Activated naive CD4-positive, alpha-beta T cell (primary cell): ENCODE measurements at places on chromosomes 6 and 20.

GRCh38 chr6:6596529-6597328 is 8.2 kb downstream of the LY86 start:
- DNase-seq = no peak

DNA sequence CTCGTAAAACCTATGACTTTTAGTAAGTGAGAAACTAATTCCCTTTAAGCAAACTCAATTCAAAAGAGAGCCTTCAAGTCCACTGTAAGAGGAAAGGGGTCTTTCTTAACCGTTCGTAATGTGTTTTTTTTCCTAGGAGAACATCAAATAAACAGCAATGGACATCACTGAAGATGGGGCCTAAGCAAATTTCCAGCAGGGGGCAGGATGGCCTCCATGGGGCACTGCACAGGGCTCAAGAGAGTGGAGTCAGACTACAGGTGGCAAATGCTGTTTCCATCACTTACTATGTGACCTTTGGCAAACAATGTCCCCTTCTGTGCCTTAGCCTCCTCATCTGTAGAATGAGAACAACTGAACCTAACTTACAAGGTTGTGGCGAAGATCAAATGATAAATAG is 88.7 kb downstream of the ARHGAP18 start:
- no peak for DNase-seq

- DNase-seq = no peak
Measured at GRCh38 chr6:128345278-128345677, 175.1 kb downstream of the PTPRK start.

DNA sequence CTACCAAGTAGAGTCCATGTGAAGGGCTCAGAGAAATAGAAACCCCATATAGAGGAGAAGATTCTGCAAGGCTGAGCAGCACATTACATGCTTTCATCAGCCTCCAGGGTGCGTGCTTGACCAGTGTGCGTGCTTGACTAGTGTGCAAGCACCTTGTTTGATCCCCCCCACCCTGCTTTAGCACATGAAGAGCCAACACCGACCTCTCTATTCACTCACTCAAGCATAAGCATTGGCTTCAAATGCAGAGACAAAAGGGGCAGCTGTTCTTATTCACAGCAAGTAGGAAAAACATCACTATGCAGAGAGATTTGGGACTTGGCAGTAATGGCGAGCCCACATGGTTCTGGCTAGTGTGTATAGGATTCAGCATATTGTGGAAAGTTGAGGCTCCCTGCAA is 278.7 kb upstream of the RNF217 start:
- DNase-seq = no peak

GRCh38 chr6:110448846-110449540 is 27.4 kb downstream of the SLC22A16 start:
- no peak for DNase-seq

DNA sequence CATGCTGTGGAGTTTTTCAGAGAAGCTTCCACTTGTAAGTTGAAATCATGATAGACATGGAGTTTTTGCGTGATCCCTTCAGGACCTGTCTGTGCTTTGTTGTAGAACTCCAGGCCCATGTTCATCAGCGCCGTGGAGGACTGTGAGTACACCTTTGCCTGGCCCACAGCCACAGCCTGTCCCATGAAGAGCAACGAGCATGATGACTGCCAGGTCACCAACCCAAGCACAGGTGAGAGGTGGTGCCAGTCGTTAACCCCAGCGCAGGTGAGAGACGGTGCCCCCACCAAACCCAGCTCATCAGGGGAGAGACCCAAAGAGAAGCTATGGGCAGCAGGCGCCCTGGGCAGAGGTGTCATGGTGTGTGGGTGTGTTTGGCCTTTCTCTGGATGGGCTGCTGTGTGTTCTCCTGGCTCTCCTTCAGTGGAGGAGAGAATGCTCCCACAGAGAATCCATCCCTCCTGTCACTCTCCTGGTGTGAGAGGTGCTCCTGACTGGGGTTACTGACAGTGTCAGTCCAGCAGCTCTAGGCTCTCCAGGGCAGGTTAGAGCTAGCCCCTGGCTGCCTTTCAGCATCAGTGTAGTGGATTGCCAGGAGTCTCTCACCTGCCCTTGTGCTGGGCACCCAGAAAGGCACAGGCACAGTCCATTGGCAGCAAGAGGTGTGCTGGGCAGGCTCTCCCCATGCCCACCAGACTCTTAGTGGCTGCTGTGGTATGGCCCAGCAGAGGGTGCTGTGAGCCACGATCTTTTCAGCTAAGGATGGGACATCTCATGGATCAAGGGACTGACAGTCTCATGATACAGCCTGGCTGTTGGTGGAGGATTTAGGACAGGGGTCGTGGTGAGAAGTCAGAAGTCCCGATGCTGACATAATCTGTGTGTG is 49.6 kb upstream of the SLC22A1 start:
- DNase-seq = no peak

DNA sequence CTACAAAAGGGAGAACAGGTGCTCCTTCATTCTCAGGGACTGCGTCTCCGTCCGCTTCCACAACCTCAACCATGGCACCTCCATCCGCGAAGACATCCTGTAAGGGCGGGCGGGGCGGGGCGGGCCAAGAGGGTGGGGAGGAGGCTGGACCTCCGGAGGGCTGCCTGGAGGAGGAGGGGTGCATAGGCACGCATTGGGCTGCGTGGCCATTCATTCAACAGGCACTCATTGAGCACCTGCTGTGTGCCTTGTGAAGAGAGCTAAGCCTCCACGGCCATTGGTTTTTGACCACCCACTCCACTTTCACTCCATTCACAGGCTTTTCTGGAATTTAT is 435 bp downstream of the ZSWIM3 start:
- DNase-seq = peak; percentile 46

DNA sequence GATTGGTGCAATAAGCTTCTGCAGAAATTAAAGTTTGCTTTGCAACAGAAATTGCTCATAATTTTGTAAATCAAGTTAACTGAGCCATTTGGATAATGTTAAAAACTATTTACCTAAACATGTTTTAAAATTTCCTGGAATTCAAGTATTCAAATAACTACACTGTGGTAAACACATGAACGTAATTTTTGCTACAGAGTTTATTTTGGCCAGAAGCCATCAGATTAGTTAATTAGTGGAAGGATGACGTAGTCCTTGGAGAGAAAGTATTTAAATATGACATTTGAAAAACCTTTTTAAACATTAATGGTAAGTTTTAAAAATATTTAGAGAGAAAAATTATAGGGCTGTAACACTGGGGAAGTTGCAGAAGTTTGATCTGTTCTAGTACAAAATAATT is 121.2 kb upstream of the UST start:
- no peak for DNase-seq

DNA sequence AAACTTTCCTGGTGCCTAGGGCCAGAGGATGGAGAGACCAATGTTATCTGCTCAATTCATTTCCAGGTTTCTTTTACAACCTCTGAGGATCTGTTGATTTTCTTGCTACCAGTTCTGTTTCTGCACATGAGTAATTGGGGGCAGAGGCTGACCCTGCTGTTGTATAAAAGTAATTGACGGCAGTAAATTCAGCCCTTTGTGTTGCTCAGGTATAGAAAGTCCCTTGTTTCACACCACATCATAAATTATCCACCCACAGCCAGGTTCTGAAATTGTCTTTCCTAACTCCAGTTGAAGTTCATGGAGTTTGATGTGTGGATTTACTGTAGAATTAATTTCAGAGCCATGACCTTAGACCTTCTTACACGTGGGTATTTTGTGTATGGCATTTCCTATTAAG is 107.4 kb upstream of the GRIK2 start:
- DNase-seq = no peak

DNA sequence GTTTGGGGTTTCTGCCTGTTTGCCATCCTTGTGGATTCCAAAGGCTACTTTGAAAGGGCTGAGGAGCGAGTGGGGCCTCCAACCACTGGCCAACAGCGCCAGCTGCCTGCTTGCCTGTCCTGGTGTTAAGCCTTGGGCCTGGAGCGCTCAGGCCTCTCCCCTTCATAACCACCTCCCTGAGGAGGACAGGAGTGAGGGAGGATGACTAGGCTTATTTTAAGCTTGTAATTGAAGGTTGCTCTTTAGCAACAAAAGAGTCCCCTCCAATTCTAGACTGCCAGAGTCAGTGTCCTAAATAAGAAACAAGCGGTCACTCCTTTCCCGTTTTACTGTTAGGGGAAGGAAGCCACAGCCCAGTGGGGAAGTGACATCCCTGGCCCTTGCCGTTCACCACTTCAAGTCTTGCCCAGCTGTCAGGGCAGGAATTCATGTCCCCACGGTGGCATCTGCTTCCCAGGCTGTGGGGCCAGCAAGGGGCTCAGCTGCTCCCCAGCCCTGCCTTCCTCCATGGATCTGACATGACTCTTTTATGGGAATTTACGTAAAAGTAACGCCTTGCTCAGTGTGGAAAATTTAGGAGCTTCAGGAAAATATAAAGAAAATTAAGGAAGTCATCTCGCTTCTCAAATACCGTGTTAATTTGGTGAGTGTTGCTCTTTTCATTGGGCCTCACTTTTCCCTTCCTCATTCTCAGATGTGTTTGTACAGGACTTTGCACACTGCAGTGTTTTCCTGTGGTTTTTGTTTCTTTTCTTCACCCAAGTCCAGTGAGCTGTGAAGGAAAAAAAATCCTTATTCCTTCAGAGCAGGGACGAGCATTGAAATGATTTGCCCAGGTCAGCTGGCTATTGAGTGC is 57.8 kb downstream of the SSR1 start:
- no peak for DNase-seq

GRCh38 chr6:144898052-144898689 is 613.0 kb downstream of the UTRN start:
- no peak for DNase-seq

GRCh38 chr6:100307561-100307960 is 157.2 kb downstream of the SIM1 start:
- no peak for DNase-seq

GRCh38 chr20:61950641-61951071 is 115.0 kb downstream of the TAF4 start:
- no peak for DNase-seq

- DNase-seq = no peak
Measured at GRCh38 chr6:56932910-56933477, 21.9 kb upstream of the BEND6 start.

- no peak for DNase-seq
Measured at GRCh38 chr6:121680058-121680457, 244.6 kb downstream of the GJA1 start.

DNA sequence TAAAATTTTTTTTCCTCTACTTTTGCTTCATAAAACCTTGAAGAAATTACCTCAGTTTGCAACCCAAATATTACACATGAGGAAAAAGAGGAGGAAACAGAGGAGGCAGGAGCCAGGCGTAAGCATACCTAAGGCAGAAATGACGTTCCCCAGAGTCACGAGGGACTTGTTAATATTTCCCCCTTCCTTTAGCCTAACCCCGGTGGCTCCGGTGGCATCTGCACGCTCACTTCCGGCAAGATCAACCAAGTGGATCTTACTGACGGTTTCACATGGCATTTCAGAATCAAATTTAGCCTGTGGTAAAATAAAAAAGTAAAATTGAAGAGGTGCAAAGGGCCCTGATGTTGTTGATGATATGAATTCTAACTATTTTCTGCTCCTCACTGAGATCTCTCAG is 67.4 kb downstream of the KIF16B start:
- no peak for DNase-seq

DNA sequence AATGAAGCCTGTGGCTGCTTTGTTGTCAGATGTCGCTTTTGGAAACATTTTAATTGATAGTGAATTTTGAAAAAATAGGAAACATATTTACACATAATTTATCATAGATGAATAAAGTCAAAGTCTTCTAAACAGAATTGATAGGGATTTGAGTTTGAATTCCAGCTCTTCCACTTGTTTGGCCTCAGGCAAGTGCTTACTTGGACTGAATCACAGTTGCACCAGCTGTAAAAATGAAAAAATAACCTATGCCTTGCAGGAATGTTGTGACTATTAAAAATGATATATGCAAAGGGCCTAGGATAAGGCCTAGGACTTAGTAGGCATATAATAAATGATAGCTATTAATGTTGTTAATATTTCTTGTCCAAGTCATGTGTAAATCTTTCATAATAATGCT is 618.5 kb upstream of the MMS22L start:
- no peak for DNase-seq

DNA sequence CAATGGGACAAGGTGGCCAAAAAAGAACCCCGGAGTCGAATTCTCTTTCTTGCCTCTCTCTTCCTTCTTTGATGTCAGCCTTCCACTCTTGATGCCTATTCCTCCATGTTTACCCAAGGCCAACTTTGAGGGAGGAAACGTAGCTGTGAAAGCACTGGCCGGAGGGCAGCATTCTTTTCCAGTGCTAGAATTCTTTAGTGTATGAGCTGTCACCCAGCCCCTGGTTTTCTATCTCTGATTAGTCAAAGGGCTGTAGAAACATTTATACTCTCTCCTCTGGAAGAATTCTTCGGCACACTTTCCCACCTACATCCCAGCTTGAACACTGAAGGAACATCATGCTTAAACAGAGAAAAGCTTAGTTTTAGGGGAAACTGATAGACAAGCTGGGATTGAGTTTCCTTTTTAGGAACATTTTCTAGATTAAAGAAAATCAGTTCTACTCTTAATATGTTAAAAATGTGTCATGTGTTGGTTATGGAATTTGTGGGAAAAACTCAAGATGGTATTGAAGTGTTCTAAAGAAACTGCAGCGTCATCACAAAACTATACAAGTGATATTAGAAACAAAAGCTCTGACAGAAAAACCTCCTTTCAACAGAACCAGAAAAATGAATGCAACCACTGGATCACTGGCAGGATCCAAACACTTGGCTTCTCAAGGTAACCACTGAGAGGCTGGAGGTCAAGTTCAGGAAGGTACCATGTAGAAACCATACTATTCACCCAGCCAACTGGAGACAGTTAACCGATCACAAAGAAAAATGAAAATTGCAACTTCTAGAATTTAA is 20.7 kb upstream of the UTRN start:
- DNase-seq = no peak

- no peak for DNase-seq
Measured at GRCh38 chr6:25035512-25036435, 100.0 kb upstream of the RIPOR2 start.

GRCh38 chr6:90268178-90268577 is 28.5 kb downstream of the BACH2 start:
- no peak for DNase-seq

- no peak for DNase-seq
Measured at GRCh38 chr6:130559166-130559565, 193.3 kb downstream of the TMEM200A start.
